ENCODE measurements at places on chromosomes 16 and 17.

GRCh38 chr16:62665269-62665668, 629.0 kb upstream of the CDH8 start:
- DNase-seq: peak; percentile 43

DNA sequence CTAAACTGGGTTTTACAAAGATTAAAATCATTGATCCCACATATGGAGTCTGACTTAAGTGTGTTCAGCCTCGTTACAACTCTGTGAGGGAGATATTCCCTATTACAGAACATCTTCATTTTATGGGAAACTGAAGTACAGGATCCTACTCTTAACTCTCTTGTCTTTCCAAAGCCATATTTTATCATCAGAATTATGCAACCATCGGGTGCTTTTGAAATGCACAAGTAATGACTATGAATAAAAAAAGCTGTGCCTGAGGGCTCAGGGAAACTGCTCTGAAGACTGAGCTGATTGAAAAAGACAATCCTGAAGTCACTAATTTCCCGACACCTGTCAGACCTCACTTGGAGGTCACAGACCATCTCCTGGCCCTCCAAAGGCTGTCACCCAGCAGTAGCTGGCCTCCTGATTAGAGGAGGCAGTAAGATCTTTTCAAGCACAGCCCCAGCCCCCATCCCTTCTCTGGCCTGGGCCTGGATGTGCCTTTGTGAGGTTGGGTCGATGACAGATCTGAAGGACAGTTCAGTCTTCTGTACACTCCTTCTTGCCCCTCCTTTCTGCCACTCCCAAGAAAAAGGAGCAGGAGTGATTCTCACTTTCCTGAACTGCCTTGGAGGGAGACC, 5.6 kb downstream of the AKAP1 start:
- DNase-seq: no peak

GRCh38 chr17:19542247-19542646, 8.6 kb downstream of the SLC47A1 start:
- DNase-seq: no peak

- DNase-seq: peak; percentile 9
Measured at GRCh38 chr16:8632675-8633182, 11.2 kb downstream of the METTL22 start.

- no peak for DNase-seq
Measured at GRCh38 chr16:81251871-81252270, 13.4 kb downstream of the BCO1 start.

DNA sequence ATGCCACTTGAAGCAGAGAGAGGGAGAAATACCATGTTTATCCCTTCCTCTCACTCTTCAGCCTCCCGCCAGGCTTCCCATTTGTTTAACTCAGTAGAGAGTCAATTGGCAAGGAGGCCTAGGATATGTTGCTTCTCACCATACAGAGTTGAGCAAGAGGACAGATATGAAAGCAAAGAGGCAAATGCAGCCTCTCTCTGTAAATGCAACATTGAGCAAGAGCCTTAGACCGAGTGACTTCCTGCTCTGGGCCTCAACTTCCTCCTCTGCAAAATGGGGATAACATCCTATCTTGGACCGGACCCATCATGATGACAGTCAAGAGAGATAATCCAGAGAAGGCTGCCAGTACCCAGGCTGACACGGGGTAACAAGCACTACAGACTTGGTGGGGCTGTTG, 36.8 kb downstream of the SOCS1 start:
- DNase-seq: no peak

- DNase-seq: no peak
Measured at GRCh38 chr16:22775220-22775922, 38.6 kb upstream of the HS3ST2 start.

GRCh38 chr17:29401258-29401657, 11.1 kb downstream of the TAOK1 start:
- DNase-seq: no peak

DNA sequence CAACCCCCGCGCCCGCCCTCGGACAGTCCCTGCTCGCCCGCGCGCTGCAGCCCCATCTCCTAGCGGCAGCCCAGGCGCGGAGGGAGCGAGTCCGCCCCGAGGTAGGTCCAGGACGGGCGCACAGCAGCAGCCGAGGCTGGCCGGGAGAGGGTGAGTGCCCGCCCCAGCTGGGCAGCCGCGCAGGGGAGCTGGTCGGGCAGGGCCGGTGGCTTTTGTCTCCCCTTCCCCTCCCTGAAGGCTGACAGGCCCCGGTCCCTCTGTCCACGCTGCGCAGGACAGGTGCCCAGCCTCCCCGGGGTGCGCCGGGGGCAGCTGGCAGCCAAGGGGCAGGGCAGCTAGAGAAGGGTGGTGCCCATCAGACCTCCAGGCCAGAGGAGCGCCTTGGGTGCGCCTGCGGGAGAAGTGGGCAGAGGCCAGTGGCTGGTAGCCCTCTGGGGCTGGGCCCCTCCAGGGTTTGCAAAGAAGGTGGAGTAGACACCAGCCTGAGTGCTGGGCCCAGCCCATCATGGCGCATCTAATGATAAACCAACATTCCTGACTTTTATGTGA, 278 bp downstream of the ITGB4 start:
- DNase-seq: no peak

- DNase-seq: no peak
Measured at GRCh38 chr17:74271281-74271680, 2.8 kb upstream of the DNAI2 start.

DNA sequence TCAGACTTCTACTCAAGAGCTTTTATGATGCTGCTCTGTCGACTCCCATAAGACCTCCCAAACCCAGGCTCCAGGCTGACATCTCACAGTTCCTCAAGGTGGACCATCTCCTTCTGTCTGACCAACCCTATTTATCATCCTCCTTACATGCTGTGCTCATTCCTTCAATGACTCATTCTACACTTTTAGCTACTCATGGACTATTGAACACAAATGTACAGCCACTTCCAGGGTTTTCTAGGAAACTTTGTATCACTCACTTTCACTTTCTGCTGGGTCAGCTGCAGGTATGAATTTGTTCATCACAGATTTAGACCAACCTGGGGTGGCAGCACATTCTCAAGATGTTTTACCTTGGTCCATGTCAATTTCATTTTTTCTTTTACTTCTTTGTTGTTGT, 162.4 kb upstream of the FAM20A start:
- no peak for DNase-seq

DNA sequence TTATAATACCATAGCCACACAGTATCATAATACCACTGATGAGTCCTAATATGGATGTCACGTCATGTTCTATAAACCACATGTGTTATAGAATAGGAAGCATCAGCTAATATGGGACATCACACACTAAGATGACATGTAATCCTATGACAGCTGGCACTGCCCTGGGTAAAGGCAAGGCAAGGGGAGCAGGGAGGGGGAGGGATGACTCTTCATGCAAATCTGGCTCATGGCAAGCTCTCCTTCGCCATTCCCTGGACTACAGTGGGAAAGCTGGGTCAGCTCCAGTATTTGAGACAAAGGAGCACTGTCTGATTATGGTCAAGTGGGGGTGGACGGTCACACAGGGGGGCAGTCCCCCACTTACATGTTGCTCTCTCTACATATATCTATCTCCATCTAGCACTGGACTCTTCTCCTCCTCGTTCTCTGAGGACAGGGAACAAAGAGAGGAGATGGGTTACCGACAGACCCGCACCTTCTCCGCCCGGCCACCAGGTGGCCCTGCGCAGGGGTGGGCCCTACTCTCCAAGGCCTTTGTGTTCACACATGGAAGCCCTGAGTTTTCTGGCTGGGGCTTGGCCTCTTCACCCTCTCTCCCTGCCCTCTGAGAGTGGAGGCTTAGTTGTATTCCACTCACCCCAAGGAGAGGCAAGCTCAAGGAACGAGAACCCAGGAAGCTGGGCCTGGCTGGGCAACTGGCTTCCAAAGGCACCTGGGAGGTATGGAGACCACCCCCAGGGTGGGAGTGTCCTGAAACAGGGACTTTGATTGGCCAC, 23.4 kb upstream of the MPO start:
- peak; percentile 38 for DNase-seq

- no peak for DNase-seq
Measured at GRCh38 chr16:84827897-84828296, 8.1 kb downstream of the CRISPLD2 start.

GRCh38 chr16:88685156-88686061, 898 bp downstream of the SNAI3 start:
- no peak for DNase-seq

DNA sequence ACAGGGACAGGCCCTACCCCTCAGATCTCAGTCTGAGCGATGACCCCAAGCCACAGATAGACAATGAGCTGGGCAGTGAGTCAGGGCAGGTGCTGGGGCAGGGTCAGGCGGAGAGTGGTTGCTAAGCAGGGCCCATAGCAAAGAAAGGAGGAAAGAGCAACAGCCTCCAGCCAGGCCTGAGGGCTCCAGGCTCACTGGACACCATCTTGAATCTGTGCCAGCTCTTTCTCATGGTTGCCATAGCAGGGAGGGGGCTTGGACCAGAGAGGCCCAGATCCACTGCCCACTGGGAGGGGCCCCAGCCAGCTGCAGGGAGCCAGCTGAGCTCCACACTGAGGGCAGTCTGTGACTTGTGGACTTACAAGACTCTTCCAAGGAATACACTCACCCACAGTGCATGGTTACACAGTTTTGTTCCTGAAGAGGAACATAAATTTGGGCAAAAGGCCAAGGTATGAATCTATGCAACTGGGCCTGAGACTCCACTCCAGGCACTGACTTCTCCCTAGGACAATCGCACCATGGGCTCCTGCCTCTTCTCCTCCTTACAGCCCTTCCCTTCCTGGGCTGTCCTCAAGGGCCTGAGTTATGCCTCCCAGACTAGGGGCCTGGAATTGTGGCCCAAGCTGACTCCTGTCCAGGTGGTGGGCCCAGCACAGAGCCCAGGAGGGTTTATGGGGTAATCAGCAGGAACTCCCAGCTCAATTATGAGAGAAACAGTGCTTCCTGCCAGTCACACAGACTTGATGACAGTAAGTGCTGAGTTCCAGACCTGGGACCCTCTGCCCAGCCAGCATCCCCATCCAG, 59.9 kb downstream of the BEAN1 start:
- DNase-seq: no peak

- no peak for DNase-seq
Measured at GRCh38 chr16:7967996-7968509, 622.3 kb downstream of the TMEM114 start.

GRCh38 chr17:59300941-59301340, 30.5 kb upstream of the YPEL2 start:
- no peak for DNase-seq

DNA sequence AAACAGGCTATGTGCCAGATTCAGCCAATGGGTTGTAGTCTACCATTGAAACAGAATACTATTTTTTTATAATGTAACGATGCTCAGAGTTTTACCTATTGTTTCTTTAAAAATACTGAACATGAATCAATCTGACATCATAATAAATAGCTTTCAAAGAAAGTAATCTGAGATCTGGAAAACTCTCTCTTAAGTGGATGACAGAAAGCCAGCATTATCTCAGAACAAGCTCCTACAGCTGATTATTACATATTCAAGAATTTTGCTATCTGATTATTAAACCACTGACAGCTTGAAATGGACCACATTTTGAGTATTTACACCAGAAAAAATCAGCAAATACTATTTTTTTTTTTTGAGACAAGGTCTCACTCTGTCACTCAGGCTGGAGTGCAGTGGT, 484.2 kb upstream of the SOX9 start:
- DNase-seq: no peak

DNA sequence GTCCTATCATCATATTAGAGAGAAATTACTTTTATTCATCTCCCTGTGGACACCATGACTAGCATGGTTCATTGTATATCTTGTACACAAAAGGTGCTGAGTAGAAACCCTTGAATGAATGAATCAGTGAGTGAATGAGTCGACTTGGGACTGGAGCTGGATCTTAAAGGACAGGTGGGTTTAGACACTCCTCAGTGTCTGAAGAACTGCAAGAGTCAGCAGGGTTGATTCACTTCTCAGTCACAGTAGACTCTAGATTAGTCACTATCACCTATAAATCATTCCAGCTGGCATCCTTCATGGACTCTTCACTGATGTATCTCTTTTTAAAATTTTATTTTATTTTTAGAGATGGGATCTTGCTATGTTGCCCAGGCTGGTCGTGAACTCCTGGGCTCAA, 30.1 kb upstream of the PMFBP1 start:
- DNase-seq: no peak

GRCh38 chr16:49055824-49056545, 225.7 kb downstream of the CBLN1 start:
- no peak for DNase-seq

DNA sequence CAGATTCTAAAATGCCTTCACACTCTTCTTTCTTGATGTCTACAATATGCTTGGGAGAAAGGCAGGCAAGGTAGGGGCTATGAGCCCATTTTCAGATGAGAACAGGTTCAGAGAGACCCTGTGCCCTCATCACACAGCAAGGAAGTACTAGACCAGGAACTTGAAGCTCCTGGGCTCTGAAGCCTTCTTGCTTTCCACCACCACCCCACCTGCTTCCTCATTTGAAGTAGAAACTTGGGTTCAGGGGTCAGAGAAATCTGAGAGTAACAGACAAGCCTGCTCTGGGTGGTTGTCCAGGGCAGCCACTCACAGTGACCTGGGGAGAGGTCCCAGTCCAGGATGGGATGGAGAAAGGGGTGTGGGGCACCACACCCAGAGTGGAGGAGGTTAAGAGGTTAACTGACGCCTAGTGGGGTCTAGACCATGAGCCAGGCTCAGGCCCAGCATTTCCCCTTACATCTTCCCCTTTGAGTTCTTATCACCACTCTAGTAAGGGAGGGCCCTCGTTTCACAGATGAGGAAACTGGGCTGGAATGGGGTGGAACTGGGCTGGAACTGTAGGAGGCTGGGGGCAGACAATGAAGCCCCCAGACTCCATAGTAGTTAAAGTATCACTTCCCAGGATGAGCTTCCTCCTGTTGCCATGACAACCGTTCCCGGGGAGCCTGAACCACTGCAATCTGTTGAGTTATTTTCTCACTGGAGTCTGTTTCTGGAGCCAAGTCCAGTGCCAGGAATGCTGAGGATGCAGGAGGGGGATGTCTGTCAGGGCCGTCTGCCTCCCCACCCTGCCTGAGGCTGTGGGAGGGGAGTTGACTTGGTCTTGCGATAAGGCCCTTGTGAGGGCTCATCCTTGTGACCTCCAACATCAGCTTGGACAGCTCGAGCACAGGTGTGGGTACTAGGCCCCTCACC, 16.2 kb upstream of the PHF12 start:
- no peak for DNase-seq

DNA sequence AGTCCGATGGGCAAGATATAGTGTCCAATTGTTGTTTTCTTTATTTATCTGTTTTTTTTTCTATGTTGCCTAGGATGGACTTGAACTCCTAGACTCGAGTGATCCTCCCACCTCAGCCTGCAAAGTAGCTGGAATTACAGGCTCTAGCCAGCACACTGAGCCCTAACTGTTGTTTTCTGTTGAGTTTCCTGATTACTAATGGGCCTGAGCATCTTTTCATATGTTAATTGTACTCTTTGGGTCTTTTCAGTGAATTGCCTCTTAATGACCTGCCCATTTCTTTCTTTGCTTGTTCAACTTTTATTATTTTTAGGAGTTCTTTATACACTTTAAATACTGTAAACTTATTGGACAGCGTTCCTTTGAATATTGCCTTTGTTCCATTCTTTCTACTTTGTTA, 213.0 kb downstream of the HS3ST3B1 start:
- DNase-seq: no peak

GRCh38 chr16:3118846-3119245, 6.5 kb downstream of the ZNF205 start:
- no peak for DNase-seq

- DNase-seq: no peak
Measured at GRCh38 chr16:1351215-1351581, 480 bp downstream of the TSR3 start.

GRCh38 chr17:2030779-2031163, 818 bp downstream of the DPH1 start:
- no peak for DNase-seq

- DNase-seq: no peak
Measured at GRCh38 chr17:69170377-69170776, 28.7 kb upstream of the ABCA6 start.

All from amygdala (tissue), 56 donors.